Effector memory CD4-positive, alpha-beta T cell (primary cell): ENCODE measurements at places on chromosomes 2 and 18.

DNA sequence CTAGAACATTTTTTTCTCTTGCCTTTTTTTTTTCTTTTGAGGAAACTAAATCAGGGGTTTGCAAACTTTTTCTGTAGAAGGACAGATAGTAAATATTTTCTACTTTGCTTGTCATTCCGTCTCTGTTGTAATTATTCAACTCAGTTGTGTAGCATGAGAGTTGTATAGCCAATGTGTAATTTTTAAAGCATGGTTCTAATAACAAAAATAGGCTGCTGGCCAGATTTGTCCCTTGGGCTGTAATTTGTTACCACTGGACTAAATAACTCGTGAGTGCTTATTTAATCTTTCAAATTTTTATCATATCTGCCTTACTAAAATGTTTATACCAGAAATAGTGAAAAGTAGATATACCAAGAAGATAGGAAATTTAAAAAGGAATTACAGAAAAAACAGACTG lies 43.0 kb downstream of the CCDC148 start:
- no peak for DNase-seq

GRCh38 chr2:169741-170140 lies 94.1 kb downstream of the SH3YL1 start:
- no peak for DNase-seq

- DNase-seq = no peak
Measured at GRCh38 chr2:229244975-229245374, 26.1 kb downstream of the PID1 start.

- no peak for DNase-seq
Measured at GRCh38 chr2:34121076-34121475, 522.0 kb upstream of the FAM98A start.

GRCh38 chr2:205273627-205274026 lies 408.7 kb upstream of the NRP2 start:
- DNase-seq = no peak

- no peak for DNase-seq
Measured at GRCh38 chr18:21853016-21853415, 112.4 kb downstream of the MIB1 start.

DNA sequence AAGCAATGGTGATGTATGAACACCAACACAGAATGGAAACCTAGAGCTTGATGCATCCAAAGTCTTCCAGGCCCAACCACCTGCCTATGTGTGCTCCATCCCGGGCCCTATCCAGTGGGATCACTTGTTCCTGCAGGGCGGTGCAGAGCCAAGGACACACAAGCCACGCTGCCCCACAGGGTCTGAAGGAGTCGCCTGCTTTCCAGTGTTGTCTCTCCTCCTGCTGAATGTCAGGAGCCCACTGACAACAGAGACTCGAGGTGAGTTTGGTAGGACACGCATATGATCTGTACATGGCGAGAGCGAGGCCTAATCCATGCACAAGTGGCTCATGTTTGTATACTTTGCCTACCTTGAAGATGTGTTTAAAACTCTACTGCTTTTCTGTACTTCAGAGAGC lies 70.9 kb upstream of the FHL2 start:
- no peak for DNase-seq

- DNase-seq = no peak
Measured at GRCh38 chr2:45072862-45073237, 63.6 kb upstream of the SIX2 start.

DNA sequence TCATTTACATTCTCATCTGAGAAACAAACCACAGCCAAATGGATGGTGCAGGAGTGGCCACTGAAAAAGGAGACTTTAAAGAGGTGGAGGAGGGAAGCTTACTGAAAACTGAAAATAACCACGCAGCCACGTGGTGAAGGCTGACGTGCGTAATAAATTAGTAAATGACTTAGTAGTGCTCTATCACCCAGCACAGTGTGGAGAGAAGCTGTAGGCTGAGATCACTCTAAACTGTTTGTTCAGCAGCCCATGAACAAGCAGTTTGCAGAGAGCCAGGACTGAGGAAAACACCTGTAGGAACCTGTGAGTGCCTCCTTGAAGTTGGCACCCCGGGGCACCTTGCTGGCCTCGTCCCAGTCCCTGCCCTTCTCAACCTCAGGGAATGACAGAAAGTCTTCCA lies 193.0 kb downstream of the TXNL1 start:
- no peak for DNase-seq

DNA sequence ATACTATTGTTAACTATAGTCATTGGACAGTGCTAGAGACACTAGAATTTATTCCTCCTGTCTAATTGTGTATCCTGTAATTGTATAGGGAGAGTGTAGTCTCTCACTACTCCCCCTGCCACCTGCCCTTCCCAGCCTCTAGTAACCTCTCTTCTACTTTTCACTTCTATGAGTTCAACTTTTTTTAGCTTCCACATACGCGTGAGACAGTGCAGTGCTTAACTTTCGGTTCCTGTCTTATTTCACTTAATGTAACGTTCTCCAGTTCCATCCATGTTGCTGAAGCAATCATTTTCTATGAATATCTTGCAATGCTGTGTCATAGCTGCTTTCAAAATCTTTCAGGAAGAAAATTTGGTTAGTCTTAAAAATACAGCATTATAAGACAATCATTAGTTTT lies 22.8 kb upstream of the RUFY4 start:
- no peak for DNase-seq

DNA sequence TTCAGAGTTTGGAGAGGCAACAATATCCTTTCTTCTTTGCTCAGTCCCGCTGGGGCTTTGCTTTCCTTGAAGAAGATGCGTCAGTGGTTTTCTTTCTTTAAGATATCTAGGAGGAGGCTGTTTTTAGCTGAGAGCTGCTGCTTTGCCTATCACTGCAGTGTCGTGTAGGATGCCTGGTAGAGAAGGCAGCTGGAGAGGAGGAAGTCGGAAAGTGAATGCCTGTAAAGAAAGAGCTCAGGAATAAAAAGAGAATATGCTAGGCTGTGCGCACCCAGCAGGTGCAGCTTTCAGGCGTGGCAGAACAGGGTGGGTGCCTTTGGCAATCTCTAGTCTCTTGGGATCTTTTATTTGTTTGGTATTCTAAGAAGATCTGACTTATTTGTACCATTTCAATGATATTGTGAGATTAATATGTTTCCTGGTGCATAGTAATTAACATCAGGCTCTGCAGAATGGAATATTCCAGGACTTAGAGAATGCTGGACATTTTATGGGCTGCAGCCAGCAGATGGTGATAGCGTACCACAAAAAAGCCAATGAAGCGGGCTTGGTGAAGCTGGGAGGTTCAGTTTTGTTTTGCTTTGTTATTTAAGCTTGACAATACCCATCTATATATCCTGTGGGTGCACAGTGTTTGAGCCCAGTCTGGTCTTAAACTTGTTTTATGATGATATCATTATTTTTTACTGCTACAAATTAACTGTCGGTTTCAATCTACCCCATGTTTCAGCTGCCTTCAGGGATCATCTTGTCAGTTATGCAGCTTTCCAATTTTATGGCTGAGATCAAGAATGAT lies 34.9 kb downstream of the CAVIN2 start:
- DNase-seq = no peak

DNA sequence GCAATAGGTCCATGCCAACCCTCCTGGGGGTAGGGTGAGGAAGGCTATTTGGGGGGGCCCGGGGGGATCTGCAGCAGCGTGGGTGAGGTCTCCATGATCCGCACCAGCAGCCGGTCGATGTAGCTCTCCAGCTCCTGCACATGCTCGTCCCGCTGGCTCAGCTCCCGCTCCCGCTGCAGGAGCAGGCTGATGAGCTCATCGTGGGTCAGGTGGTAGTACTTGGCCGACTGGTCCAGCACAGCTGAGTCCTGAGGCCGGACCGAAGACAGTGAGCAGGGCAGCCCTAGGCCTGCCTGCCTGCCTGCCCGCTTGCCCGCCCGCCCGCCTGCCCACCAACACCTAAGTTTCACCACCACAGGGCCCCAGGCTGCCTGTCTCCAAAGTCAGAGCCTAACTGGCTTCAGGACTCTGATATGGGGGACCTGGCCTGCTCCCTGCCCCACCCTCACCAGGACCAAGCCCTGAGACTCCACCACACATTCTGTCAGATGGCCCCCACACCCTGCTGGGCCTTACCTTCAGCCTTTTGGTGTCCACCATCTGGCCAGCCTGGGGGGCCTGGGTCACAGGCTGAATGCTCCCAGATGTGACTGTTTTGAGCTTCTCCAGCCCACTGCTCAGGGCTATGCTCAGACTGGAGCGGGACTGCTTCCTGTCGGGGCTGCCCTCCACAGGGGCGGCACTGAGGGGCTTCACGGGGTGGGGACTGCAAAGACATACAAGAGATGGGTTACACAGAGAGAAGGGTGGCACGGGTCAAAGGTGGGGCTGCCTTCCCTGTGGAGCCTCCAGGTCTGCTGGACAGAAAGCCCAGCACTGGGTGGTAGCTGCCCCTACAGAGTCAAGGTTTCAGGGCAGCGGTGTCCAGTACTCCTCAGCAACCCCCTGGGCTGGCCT lies 4.2 kb upstream of the SFXN5 start:
- no peak for DNase-seq

GRCh38 chr2:227325839-227326195 lies 766 bp downstream of the MFF start:
- DNase-seq = no peak

DNA sequence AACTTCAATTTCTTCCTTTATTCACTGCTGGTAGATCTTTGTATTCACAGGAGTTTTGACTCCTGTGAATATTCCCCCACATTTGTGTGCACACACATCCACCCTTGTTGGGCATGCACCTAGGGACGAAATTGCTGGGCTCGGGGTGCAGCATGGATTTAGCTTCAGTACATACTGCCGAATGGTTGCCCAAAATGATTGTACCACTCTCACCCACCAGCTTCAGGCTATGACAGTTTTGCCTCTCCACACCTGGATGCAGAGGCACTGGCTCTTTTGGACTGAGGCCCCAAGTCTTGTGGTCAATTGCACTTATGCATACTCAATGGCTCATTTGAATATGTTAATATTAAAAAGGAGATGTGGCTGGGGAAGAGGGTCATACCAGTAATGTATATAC lies 65.1 kb upstream of the ODC1 start:
- no peak for DNase-seq

- DNase-seq = no peak
Measured at GRCh38 chr18:36719630-36720029, 109.2 kb downstream of the TPGS2 start.

GRCh38 chr2:71675296-71675695 lies 221.9 kb downstream of the DYSF start:
- no peak for DNase-seq

DNA sequence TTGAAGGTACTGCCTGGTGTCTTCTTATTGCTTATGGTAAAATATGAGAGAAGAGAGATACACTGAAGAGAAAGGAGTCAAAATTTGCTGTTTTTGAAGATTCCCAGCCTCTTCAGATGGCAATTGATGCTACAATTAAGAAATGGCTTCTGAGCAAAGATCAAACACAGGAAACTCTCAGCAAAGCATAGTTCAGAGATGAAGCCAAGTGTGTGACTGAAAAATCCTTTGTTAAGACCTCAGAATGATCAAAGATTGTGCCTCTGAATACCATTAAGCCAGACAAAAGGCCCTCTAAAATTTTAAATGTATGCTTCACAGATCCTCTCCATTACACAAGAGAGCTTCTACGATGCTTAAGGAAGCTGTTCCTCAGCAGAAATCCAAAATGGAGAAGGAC lies 216.3 kb downstream of the UXS1 start:
- DNase-seq = no peak

GRCh38 chr2:211454679-211455078 lies 898.3 kb downstream of the CPS1 start:
- no peak for DNase-seq

- DNase-seq = no peak
Measured at GRCh38 chr18:48806551-48807261, 144.1 kb downstream of the SMAD7 start.

GRCh38 chr18:41391616-41392595 lies 563.1 kb upstream of the PIK3C3 start:
- no peak for DNase-seq

DNA sequence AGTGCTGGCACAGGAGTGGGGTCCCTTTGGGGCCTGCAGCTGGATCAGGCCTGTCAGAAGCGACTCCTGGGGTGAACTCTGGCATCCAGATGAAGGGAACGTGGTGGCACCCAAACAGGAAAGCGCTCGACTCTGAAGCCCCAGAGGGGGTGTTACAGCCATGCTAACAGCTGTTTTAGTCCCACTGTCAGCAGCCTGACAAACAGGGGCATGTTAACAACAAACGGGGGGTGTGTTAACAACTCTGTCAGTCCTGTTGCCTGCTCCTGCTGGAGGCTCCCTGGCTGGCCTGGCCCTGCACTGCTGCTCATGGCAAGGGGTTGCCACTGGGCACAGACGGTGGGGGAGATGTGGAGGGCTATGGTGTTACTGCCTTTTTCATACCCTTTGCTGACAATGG lies 2.6 kb upstream of the RNU2-63P start:
- DNase-seq = no peak

DNA sequence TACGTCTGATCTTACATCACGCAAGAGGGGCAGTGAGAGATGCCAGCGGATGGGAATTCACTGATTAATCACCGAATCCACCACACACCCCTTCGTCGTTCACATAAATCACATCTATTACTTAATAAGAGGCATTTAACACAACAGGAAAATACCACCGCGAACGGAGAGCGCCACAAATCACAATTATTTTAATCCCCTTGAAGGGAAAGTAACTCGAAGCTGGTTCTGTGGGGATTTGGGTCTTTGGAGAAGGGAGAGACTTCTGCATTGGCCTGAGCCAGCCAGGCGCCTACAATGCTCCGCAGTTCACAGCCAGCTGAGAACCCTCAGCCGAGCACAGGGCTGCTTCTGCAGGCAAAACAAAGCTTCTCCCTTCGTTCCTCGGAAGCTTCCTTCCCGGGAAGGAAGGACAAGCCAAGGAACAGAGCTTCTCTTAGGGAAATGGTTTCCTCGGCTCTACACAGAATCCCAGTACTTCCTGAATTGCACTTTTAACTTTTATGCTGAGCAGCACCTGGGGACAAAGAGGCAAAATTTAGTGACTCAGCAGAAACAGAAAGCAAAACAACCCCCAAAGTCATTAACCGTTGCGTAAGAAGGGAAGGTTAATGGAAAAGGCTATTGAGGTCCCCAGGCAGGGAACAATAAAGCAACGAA lies at the start of gene LRP1B:
Gene LRP1B (minus strand): TSS at position 7 of the 660 bp plus-strand sequence. CDS start 287 bp downstream, outside the sequence.
- DNase-seq = no peak

DNA sequence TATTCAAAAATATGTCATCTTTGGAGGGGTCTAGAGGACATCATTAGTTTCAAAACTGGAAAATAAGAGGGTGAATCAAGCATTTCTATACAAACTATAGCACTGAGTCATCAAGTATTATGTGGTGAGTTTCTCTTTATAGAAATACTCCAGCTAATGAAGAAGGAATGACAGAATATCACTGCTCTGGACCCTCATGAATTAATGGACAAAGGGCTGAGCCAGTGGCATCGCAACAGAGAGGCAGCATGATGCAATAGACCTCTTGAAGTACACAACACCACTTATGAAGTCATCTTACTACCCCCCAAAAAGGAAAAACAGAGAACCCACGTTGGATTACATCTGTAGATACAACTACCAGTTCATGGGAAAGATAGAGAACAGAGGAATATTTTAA lies 27.4 kb upstream of the EIF2AK3 start:
- no peak for DNase-seq

- no peak for DNase-seq
Measured at GRCh38 chr2:241109210-241110088, 7.4 kb upstream of the MTERF4 start.

- DNase-seq = no peak
Measured at GRCh38 chr2:134372611-134373131, 118.8 kb downstream of the MGAT5 start.
